ENCODE measurements at places on chromosomes 2 and 18.

DNA sequence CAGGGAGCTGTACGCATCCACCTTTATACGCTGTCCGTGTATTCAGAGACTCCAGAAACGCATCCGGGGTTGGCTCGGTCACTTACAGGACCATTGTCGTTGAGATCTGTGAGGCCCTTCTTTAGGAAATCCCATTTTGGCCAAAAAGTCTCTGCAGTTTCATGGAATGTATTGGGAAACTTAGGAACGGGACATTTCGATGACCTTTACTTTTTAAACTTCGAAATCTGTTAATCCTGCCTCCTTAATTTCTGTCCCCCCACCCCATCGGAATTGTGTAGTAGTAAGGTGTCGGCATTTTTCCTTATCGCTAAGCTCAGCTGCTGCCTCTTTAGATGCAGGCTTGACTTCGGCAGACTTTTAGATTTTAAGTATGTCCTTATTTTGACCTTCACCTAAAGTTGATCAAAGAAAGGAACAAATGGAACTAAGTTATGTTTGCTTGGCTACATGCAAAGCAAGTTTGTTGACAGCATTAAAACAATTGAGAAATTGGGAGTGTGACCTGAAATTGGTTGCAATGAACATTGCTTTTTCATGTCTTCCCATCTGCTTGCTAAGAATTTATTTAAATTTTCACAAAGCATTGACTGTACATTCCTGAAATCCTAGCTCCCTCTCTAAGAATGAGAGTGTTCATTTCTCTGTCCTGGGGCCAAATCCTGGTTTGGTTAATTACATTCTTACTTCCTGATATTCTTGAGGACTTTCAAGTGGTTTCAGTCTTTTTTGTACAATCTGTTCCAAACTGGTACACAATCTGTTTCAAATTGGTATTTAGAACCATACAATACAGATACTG is 884 bp upstream of the RAPH1 start:
- no peak for DNase-seq

DNA sequence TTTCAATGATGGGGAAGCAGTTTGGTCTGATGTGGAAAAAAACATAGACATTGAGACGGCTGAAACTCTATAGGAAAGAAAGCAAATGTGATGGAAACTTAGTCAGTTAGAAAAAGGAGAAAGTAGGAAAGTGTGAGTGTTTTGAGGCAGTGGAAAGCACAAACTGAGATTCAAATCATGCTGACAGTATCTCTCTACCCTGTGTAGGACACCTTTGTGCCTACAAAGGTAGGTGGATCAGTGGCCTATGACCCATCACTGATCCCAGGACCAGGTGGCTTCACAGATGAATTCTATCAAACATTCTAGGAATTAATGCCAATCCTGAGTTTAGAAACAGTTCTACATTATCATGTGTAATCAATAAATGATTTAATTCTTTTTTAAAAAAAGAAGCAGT is 57.1 kb downstream of the CD226 start:
- no peak for DNase-seq

DNA sequence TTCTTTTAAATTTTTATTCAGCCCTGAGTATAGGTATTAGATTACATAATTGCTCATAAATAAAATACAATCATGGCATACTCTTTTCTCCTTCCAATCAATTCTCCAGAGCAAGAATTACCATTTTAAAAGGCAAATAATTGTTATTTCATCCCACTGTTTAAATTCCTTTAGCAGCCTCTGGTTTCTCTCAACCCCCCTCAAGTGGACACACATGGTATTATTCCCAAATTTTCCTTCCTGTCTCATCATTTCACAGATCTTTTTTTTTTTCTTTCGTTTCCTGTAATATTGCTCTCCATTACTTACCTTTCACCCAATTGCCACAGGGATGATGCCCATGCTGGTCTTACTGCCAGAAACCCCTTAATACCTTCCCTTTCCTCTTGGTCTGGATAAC is 385.2 kb downstream of the RIT2 start:
- no peak for DNase-seq

DNA sequence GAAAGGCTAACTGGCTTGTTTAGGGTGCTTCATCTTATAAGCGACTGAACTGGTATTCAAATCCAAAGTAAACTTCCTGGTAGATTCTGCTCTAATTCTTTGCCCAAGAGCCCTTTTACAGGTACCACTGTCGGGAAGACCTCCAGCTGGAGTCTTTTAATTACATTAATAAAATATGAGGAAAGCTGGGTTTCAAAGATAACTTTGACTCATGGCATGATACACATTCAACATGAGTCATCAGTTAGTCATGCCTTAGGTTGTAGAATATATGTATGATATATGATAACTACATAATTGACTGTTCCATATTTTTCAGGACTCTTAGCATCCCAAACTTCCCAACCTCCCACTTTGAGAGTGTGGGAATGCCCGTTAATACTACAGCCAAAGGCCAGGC is 32.3 kb downstream of the ZCCHC2 start:
- DNase-seq, result peak; percentile 15

GRCh38 chr2:71720283-71720560 is 266.9 kb downstream of the DYSF start:
- no peak for DNase-seq

DNA sequence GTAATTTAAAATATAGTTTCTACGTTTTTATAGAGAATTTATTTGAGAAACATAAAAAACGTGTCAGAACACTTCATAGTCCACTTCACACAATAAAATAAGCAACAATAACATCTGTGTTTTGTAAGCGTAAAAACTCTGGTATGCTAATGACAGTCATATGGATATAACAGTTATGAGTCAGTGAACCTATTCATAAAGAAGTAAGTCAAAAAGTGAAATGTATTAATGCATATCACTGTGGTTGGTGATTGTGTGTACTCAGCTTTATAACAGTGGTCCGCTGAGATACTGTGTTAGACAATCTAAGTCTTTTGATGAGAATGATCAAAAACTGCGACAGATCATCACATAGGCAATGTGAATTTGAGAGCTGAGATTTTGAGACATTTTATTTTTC is 153.2 kb downstream of the WDR7 start:
- no peak for DNase-seq

- no peak for DNase-seq
These were observed 101.3 kb downstream of the PID1 start for GRCh38 chr2:229169751-229170150.

DNA sequence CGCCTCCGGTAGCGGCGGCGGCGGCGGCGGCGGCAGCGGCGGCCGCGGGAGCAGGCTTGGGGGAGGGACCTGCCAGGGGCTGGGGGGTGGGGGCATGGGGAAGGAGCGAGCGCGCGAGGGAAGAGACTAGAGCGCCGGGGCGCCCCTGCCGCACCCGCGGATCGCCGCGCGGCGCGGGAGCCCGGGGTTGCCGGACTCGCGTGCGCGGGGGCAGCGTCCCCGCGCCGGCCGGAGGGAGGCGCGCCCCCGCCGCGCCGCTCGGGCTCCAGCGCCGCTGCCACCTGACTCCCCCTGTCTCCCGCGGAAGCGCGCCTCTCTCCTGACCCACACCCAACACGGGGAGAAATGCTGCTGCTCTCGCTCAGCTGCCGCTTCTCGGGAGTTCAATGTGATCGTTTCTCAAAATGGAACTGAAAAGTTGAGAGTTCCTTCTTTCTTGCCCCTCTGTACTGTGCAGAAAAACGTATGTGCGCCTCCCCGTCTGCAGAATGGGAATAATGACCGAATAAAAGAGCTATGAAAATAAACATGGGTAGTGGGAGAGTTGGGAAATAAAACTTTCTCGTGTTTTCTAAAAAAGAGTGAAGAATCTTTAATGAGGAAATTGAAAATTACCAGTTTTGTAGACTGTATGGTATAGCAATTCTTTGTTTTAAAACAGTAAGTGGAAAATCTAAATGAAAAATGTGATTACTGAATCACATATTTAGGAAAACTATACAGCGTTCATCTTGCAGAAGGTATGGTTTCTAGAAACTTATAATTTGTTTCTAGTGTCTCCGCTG is 455 bp upstream of the TLK1 start:
- DNase-seq, result peak; percentile 69

DNA sequence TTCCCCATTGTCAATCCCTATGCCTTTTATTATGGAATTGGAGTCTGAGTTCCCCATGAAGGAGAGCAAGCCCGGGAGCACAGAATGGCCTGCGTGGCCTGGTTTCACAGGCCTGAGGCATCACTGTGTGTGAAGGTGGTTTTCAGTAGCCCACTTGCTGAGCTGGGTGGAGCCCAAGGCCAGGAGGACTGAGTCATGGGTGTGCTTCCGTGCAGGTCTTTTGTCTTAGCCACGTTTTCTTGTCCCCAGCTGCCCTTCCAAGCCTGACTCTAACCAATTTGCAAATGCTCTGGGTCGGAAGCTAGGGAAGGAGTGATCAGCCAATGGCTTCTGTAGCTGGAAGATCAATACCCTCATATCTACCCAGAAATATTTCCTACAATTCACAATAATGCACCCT is 119.2 kb downstream of the MAPK4 start:
- DNase-seq, result no peak

- DNase-seq, result no peak
These were observed 130.0 kb upstream of the HDAC4 start for GRCh38 chr2:239530749-239531316.

GRCh38 chr2:151338115-151338514 is 19.3 kb upstream of the TNFAIP6 start:
- no peak for DNase-seq

DNA sequence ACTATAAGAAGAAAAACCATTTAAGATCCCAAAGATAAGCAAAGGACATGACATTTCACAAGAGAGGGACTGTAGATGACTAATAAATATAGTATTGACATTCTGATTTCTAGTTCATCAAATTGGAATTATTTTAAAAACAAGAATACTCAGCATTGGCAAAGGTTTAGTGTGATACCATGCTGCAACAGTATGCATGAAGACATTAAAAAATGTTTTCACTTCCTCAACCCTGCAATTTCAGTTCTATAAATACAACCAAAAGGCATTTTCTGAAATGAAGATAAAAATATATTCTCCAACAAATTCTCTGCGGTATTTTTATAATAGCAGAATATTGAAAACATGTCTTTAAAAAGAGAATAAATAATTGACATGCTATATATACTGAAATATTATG is 2.1 kb downstream of the C2orf81 start:
- no peak for DNase-seq

- DNase-seq, result no peak
These were observed 26.3 kb downstream of the FN1 start for GRCh38 chr2:215409331-215410127.

DNA sequence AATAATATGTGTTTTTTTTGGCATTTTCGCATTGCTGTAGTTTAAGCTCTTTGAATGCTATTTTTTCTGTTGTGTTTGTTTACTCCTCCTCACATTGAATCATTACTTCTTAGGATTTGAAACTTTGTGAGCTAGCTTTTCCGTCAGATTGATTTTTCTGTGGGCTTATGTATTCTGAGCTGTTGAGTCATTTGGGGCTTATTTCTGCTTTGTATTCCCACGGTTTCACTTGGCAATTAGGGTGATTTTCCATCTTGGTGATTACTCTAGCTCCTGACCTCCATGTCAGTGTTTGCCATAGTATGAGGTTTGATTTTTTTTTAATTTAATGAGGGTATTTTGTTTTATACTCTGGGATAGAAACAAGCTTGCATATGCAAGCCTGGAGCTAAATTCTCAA is 200.0 kb downstream of the CCDC102B start:
- no peak for DNase-seq

GRCh38 chr2:222034058-222034457 is 264.7 kb downstream of the PAX3 start:
- DNase-seq, result no peak

GRCh38 chr18:35088921-35089320 is 47.7 kb downstream of the MAPRE2 start:
- no peak for DNase-seq
